Naive thymus-derived CD4-positive, alpha-beta T cell (primary cell): ENCODE measurements at places on chromosomes 6 and 20. TPM values are rescaled to one million over a fixed set of nuclear protein-coding genes. Genes with fewer than 3 reads are reported as not detected.

GRCh38 chr20:46215913-46216707 is 92.2 kb downstream of the CDH22 start:
- no peak for DNase-seq

GRCh38 chr20:10330071-10330470 is 104.0 kb downstream of the MKKS start:
- DNase-seq, result no peak

DNA sequence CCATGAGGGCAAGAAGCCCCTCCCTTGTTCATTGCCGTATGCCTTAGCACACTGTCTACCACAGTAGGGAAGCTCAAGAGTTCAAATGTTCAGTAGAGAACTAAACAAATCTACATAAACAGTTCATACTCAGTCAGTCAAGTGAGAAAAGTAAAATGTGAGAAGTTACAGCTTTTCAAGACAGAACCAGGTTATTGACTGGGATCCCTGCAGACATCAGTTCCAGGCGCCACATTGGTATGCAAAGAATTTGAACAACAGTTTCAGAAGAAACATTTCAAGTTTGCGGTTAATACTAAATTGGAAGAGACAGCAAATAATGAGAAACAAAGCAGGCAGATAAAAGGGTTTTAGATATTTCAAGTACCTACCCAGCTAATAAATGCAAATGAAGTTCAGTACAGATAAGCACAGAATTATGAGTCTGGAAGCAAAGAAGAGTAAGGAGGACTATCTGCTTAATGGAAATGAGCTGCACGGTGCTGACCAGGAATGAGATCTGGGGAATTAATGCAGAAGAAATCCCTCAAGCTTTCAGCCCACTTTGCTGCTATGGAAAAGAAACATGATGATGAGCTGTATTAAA is 246.2 kb downstream of the HACE1 start:
- DNase-seq, result no peak

DNA sequence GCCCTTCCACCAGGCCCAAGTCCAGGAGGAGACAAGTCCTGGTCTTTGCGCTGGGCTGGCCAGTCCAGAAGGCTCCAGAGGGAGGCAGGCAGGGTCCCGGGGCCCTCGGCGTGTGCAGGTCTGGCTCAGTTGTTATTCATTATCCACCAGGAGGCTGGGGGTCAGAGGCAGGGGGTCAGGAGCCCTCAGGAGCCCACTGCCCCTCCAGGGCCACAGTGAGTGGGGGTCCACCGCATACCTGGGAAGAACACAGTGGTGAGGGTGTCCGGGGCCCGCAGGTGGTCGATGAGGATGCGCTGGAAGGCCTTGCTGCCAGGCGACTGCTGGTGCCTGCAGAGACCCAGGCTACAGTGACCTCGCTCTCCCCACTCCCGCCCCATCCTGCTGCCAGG is 4.4 kb upstream of the C20orf144 start:
- DNase-seq, result no peak

GRCh38 chr6:11744101-11744500 is 34.5 kb downstream of the ADTRP start:
- DNase-seq, result no peak

JAG1 gene
- 0.62 TPM for polyA plus RNA-seq

LPA gene
- not detected for polyA plus RNA-seq

CST5 gene
- not detected for polyA plus RNA-seq

AVP gene
- not detected for polyA plus RNA-seq
